ENCODE measurements at places on chromosomes 16 and 17. TPM values are rescaled to one million over a fixed set of nuclear protein-coding genes. Genes with fewer than 3 reads are reported as not detected.

DNA sequence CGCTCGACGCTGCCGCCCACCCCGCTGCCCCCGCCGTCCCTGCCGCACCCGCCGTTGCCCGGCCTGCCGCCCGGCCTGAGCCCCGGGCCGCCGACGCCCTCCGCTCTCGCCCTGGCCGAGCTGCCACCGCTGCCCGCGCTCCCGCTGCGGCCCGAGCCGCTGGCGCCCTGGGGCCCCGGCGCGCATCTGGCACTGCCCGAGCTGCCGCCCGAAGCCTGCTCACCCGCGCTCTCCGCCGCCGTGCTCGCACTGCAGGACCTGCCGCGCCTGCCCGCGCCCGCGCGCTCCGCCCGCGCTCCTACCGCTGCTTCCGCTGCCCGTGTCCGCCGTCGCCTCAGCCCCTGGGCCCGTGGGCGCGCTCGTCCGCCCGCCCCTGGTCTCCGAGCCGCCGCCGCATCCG is 8.4 kb upstream of the CLDN9 start:
- no peak for DNase-seq

GRCh38 chr17:81859906-81860755 is at the start of gene P4HB:
TSS of gene P4HB (minus strand) at chr17:81860535. CDS start at chr17:81860471, 64 bp downstream.
- no peak for DNase-seq

DNA sequence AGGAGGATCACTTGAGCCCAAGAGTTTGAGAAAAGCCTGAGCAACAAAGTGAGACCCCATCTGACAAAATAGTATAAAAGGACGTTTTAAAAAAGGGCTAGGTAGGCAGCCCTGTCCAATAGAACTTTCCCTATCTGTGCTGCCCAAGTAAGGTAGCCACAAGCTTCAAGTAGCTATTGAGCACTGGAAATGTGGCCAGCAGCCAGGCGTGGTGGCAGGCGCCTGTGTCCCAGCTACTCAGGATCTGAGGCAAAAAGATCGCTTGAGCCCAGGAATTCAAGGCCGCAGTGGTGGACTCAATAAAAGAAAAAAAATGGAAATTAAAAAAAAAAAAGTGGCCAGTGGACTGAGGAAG is 1.5 kb upstream of the NQO1 start:
- DNase-seq: peak; percentile 82

CDH5 gene
- 128 TPM for total RNA-seq

GRCh38 chr17:16215002-16215272 is 397 bp downstream of the NCOR1 start:
- peak; percentile 71 for DNase-seq

DNA sequence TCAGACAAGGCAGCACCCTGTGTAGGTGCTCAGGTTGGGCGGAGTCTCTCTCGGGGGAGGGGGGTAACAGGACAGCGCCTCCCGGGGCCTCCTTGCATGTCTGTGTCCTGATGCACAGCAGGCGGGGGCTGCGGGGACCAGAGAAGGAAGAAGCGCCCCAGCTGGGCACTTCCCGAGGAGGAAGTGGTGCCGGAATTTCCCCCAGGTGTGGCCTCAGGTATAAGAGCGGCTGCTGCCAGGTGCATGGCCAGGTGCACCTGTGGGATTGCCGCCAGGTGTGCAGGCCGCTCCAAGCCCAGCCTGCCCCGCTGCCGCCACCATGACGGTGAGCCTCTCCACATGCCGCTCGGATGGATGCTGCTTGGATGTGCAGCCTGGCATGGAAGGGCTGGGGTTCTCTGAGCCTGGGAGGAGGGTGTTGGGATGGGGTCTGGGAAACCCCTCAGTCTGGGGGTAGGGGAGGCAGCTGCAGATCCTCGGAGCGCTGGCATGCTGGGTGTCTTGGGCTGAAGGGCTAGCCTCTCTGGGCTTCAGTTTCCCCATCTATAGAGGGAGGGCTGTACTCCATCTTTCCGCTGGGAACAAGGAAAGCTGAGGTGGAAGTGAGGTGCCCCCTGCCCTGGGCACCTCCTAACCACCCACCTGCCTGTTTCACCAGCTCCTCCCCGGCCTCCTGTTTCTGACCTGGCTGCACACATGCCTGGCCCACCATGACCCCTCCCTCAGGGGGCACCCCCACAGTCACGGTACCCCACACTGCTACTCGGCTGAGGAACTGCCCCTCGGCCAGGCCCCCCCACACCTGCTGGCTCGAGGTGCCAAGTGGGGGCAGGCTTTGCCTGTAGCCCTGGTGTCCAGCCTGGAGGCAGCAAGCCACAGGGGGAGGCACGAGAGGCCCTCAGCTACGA is at the start of gene IL17C:
Gene IL17C (plus strand): TSS at position 250 of the 908 bp plus-strand sequence. CDS start 70 bp downstream, at position 320.
- no peak for DNase-seq

- DNase-seq: no peak
Measured at GRCh38 chr16:24018485-24018884, 182.7 kb downstream of the PRKCB start.

CHST5 gene
- total RNA-seq: 0.62 TPM

CAVIN1 gene
- total RNA-seq: 269 TPM
